ENCODE measurements at places on chromosomes 4 and X. TPM values are rescaled to one million over a fixed set of nuclear protein-coding genes. Genes with fewer than 3 reads are reported as not detected.

DNA sequence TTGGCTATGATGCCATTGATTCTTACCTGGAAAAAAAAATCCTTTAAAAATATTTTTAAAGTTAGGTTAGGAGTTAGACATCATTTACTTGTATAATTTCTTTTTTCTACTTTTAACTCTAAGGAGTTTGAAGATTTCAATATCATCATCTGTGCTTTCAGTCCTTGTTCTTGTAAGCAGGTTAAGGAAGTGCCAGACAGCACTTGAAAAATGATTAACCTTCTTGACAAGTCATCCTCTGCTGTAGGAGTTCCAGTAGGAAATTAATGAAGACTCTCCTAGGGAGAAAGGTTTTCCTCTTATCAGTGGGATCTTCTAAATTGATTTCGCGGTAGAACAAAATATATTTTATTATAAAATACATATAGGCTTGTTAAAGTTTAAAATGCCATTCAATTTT, 29.1 kb upstream of the ANAPC4 start:
- no peaks in the 10 kb centered on the region for H3K4me1 ChIP-seq
- no peak overlapping the region for H3K27ac ChIP-seq
- no peaks in the 10 kb centered on the region for H3K27me3 ChIP-seq
- H3K4me3 ChIP-seq: no peak overlapping the region

DNA sequence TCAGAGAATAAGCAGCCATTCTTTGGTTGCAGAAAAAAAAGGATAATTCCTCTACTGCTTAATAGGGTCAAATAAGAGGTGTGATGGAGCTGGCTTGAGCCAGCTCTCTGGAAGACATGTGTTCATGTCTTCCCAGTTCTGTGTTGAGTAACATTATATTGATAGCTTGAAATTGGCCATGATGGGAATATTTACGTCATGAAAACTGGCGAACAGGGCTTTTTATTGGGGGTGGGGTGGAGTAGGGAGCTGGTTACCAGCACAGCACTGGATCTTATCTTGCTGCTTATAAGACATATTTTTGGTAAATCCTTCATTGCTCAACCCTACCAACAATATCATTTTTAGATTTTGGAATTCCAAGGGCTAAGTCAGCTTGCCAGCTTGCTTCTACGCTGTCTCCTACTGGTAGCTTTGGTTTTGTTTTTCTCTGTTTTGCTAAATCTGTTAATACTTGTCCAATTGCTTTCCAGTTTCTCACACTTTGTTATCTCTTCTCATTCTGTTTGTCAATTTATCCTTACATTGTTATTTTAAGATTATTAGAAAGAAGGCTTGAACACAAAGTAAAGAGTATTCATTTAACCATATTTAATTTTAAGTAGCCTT, 25.3 kb upstream of the GBA3 start:
- no peaks in the 10 kb centered on the region for H3K4me1 ChIP-seq
- no peak for DNase-seq
- H3K36me3 ChIP-seq: no peaks in the 10 kb centered on the region
- no peak overlapping the region for H3K4me3 ChIP-seq
- H3K27ac ChIP-seq: no peak overlapping the region

DNA sequence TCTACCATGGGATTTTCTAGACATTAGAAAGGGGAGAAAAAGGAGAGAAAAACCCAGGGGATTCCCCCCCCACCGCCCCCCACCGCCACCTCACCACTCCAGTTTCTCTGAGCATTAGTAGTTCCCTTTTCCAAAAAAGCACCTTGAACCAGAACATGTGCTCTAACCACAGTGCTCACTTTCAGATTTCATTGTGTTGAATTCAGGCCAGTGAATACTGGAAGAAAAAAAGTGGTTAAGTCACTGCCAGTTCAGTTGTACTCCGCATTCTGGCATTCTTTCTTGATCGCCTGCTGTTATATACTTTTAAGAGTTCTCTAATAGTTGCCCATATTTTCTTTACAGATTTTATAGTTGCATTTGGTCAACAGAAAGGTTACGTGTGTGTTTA, 40.9 kb downstream of the JADE3 start:
- no peaks in the 10 kb centered on the region for H3K36me3 ChIP-seq
- H3K27me3 ChIP-seq: peaks cover 10% of the 10 kb centered on the region
- no peak overlapping the region for H3K4me3 ChIP-seq

- DNase-seq: peak; percentile 41
- H3K27me3 ChIP-seq: no peaks in the 10 kb centered on the region
- no peak overlapping the region for H3K27ac ChIP-seq
- no peaks in the 10 kb centered on the region for H3K36me3 ChIP-seq
- H3K4me1 ChIP-seq: no peaks in the 10 kb centered on the region
Observed at GRCh38 chrX:112832481-112833095, 8.0 kb downstream of the AMOT start.

DNA sequence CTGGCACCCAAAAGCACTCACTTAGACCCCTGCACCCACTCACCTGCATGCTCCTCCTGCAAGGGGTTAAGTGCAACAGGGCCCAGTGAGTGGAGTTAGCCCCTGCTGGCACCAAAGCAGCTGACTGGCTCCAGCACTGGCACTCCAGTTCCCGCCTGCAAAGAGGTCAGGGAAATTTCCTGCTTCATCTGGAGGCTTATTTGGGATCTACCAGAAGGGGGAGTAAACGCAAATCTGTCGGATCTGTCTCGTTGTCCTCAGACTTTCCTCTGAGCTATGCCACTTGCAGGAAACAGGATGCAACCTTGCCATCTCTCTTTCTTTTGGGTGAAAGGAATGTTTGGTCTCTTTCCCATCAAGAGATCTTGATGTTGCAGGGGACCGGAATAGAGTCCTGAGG, 435.6 kb downstream of the PCDH10 start:
- H3K4me3 ChIP-seq: no peak overlapping the region
- DNase-seq: no peak
- no peaks in the 10 kb centered on the region for H3K36me3 ChIP-seq
- no peaks in the 10 kb centered on the region for H3K27me3 ChIP-seq

GRCh38 chr4:30122711-30123110, 597.5 kb upstream of the PCDH7 start:
- H3K27ac ChIP-seq: no peak overlapping the region
- no peak for DNase-seq
- no peak overlapping the region for H3K4me3 ChIP-seq
- H3K4me1 ChIP-seq: no peaks in the 10 kb centered on the region
- H3K36me3 ChIP-seq: no peaks in the 10 kb centered on the region

DNA sequence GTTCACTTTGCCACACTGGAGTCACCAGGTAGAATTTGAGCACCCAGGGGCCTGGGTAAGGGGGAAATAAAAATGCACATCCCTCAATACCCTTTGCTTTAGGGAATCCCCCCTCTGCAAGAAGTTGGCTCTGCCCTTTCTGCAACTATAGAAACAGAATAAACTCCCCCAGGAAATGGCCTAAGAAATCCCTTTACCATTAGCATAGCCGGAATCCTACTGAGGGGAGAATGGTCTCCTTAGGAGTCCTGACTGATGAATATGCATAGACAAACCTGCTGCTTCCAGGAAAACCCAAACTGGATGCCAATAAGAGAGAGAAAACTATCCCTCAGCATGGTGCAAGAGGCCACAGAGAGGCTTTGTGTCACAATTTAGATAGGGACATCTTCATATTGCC, 11.0 kb downstream of the EFHC2 start:
- no peaks in the 10 kb centered on the region for H3K36me3 ChIP-seq
- H3K27me3 ChIP-seq: no peaks in the 10 kb centered on the region
- H3K4me1 ChIP-seq: no peaks in the 10 kb centered on the region
- DNase-seq: no peak

DNA sequence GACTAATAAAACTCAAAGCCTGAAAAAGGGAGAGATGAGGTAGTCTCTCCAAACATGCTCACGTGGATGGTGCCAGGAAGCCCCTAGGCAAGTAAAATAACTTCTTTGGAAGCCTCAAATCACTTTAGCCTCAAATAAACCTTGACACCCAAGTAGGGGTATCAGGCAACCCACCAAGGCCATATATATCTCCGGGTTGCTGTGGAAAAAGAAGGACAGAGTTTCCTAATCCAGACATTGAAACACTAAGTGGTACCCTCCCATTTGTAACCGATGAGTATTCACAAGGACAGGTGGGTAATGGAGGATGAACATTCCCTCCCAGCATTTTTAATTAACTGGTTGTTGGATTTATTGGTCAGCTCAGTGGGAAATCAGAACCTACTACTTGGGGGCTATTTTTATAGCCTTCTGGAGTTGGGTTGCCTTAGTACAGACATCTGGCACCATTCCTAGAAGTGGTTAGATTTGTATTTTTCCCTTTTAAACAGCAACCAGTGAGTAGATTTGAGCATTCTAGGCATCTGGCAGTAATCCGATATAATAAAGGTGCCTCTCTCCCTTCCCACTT, 87.7 kb downstream of the GPC3 start:
- no peaks in the 10 kb centered on the region for H3K36me3 ChIP-seq
- no peak overlapping the region for H3K4me3 ChIP-seq
- no peak overlapping the region for H3K27ac ChIP-seq
- DNase-seq: no peak
- peaks cover 3% of the 10 kb centered on the region for H3K27me3 ChIP-seq

RHOH gene
- 12.9 TPM for total RNA-seq

CENPU gene
- total RNA-seq: 8.6 TPM

CCSER1 gene
- total RNA-seq: 6.2 TPM

CT55 gene
- not detected for total RNA-seq

DDIT4L gene
- 1.3 TPM for total RNA-seq

Measured in lung (tissue), 17 donors.